CD8-positive, alpha-beta T cell (primary cell): ENCODE measurements at places on chromosomes 7 and 10.

DNA sequence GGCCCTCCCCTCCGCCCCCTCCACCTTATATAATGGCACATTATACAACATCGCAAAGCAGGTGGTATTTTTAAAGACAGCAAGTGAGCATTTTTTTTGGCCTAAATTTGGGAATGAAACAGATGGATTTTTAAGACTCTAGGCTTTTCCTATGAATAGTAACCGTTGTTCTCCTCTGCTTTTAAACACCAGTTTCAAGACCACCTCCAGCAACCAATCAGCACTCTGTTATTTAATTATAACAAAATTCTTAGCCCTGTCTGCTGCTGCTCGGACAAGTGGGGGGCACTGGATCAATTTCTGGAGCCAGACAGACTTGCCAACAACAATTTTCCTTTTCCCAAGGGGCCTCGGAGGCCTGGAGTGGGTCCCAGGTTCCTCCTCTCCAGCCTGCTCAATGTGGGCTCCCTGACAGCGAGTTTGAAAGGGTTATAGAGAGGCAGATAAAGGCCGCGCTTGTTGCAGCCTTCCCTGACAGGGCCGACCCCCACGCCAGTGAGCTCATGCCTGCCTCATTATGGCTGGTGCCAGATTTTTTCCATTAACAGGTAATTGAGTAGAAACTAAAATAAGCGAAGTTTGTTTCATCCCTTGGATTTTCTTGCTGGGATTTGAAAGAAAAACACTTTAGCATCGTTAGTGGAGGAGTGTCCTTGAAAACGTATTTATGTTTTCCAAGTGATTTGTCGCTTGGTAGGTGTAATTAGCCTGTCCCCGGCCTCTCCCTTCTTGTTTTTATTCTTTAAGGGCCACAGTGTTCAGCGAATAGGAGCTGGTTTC is 227.3 kb downstream of the TCF7L2 start:
- DNase-seq: no peak

DNA sequence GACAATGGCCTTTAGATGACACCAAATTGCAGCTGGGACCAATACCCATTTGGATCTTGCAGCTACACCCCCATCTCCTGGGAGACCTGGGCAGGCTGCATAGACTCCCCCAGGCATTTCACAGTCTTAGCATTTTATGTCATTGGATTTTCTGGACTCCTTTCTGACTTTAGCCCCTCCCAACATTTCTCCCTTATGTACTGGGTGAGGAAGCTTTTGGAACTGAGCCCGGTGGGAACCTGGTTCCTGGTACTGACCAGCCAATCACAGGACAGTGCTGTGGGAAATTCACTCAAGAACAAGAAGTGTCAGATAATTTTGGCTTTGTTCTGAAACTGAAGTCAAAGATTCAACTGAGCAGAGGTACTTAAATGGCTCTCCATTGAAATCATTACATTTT is 177.7 kb downstream of the ACTR3B start:
- no peak for DNase-seq

- DNase-seq: no peak
Measured at GRCh38 chr10:70996549-70996948, 108.2 kb upstream of the PCBD1 start.

GRCh38 chr10:33859319-33860022 is 525.0 kb upstream of the NRP1 start:
- no peak for DNase-seq

DNA sequence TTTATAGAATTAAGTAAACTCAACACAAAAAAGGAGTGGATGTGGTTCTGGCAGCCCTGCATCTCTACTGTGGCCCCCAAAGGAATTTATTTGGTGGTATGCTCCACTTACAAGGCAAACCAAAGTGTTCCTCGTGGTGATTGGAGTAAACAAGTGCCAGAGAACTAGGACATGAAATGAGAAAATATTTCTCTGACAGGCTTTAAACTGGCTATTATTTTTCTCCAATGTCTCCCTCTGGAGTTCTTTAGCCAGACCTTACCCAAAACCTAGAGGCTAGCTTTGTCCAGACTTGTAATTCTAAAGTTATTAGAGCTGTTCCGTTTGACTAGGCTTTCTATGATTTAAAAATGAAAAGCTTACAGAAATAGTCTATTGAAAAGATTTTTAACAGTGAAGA is 990.1 kb downstream of the CNTNAP2 start:
- no peak for DNase-seq

- peak; percentile 47 for DNase-seq
Measured at GRCh38 chr10:86291616-86292340, 74.8 kb downstream of the GRID1 start.

DNA sequence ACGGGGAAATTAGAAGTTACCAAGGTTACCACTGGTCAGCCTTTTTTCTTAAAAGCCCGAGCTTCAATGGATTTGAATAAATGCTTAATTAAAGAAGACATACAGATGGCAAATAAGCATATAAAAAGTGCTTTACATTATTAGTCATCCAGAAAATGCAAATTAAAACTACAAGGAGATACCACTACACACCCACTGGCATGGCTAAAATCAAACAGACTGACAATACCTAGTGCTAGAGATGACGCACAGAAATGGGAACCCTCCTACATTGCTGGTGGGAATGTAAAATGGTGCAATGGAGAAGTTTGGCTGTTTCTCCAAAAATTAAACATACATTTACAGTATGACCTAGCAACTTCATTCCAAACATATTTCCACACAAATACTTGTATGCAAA is 38.3 kb upstream of the CREB5 start:
- no peak for DNase-seq

DNA sequence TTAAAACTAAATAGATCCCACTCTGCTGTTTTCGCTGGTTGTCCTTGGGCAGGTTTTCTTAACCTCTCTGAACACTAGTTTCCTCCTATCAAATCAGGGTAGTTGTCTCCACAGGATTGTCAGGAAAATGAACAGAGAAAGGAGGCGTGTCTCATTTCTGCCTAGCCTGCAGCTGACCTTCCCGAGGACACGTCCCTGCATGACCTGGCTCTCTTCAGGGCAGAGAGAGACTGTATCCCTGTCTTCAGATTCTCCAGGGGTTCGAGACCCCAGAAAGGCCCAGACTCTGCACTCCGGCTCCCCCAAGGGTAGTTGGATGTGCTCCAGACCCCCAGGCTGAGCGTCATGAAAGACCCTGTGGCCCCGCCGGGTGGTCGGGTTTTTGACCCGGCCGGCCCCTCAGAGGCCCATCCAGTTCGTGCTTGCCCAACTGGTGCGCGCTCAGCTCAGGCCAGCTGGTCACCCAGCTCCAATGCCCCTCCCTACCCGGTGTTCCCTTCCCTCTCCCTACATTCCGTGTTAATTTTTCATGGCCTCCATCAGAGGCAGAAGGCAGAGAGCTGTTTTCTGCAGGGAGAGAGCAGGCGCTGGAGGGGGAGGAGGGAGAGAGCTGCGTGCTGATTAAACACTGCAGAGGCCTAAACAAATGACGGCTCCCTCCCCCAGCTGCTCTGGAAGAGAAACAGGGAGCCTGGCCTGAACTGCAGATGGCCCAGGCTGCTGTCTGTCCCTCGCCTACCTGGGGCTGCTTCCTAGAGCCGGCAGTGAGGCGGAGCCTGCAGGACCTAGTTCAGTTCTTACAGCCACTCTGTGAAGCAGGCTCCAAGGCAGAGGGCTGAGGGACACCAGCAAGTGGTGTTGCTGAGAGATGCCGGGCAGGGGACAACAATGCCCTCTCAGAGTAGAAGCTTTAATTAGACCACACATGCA is 86.2 kb upstream of the PPIF start:
- no peak for DNase-seq

- DNase-seq: no peak
Measured at GRCh38 chr7:47354831-47355541, 226.9 kb downstream of the TNS3 start.

DNA sequence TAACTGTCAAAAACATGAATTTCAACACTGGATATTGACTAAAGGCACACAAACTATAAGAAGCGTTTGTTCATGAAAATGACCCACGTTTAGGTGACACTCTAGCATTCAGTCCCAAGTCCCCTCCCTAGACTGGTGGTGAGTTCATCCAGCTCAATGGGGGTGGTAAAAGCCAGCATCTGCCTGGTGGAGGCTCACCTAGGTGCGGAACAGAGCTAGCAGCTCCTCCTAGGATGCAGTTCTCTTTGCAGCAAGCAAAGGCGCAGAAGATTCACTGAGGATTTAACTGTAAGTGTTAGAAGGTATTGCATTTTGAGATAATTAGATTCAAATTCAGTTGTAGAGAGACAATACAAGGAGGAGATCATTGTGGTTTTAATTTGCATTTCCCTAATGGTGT is 87.6 kb downstream of the VSTM2A start:
- DNase-seq: no peak

GRCh38 chr10:68900427-68901104 is 549 bp upstream of the DDX50 start:
- DNase-seq: no peak

- no peak for DNase-seq
Measured at GRCh38 chr7:136741941-136742340, 126.5 kb upstream of the CHRM2 start.

- DNase-seq: no peak
Measured at GRCh38 chr10:64023926-64024470, 502.8 kb downstream of the REEP3 start.

DNA sequence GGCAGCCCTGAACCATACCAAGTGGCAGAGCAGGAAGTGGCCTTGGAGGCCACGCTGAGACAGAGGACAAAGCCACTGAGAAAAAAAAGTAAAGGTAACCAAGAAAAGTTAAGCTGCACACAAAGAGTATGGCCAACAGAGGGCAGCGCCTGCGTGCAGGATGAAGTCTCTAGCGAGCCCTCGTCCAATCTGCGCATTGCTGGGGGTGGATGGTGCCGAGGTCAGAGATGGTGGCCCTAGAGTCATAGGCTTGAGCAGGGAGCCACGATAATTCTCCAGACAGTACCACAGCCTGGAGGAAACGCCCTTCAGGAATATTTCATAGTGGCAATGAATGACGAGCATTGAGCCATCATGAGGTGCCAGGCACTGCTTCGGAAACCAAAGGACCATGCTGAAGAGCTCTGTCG is 9.7 kb downstream of the ATP6V0E2 start:
- peak; percentile 72 for DNase-seq

DNA sequence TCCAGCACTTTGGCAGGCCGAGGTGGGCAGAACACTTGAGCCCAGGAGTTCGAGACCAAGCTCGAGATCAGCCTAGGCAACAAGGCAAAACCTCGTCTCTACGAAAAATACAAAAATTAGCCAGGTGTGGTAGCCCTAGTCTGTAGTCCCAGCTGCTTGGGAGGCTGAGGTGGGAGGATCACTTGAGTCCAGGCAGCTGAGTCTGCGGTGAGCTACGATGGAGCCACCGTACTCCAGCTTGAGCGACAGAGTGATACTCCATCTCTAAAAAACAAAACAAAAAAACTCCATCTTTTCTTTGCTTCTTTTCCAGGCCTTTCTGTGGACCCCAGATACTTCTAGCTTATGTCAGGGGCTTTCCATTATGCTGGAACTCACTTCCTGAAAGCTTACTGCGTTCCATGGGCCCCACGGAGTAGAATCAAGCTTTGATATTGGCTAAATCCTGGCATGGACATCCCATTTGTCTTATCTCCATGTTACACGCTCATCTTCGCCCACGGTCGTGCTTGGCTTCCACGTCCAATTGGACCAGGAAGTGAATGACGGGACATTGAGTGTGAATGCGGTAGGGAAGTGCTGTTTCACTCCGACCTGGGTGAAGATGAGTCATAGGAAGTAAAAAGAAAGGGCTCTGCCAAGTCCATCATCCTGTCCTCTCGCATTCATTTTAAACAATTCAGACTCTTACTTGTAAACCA is 45.7 kb downstream of the FAM171A1 start:
- DNase-seq: no peak

DNA sequence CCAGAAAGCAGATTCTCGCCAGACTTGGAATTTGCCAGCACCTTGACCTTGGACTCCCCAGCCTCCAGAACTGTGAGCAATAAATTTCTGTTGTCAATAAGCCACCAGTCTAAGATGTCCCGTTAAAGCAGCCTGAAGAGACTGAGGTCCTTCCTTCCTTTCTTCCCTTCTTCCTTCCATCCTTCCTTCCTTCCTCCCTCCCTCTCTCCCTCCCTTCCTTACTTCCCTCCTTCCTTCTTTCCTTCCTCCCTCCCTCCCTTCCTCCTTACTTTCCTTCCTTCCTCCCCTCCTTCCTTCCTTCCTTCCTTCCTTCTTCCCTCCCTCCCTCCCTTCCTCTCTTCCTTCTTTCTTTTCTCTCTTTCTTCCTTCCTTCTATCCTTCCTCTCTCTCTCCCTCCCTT is 66.4 kb downstream of the NPTX2 start:
- DNase-seq: no peak

DNA sequence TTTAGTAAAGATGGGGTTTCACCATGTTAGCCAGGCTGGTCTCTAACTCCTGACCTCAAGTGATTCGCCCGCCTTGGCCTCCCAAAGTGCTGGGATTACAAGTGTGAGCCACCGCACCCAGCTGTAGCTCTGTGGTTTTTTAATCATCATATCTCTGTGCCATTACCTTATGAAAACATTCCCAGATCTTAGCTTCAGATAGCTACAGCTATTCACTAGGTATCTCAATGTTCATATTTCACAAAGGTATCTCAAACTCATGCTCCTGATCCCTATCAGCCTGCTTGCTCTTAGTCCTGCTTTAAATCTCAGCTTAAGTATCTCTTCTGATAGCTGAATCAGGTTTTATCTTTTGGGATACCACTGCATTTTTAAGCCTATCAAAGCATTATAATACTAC is 74.8 kb downstream of the CDK13 start:
- no peak for DNase-seq

GRCh38 chr7:47651355-47652317 is 69.7 kb upstream of the TNS3 start:
- no peak for DNase-seq

DNA sequence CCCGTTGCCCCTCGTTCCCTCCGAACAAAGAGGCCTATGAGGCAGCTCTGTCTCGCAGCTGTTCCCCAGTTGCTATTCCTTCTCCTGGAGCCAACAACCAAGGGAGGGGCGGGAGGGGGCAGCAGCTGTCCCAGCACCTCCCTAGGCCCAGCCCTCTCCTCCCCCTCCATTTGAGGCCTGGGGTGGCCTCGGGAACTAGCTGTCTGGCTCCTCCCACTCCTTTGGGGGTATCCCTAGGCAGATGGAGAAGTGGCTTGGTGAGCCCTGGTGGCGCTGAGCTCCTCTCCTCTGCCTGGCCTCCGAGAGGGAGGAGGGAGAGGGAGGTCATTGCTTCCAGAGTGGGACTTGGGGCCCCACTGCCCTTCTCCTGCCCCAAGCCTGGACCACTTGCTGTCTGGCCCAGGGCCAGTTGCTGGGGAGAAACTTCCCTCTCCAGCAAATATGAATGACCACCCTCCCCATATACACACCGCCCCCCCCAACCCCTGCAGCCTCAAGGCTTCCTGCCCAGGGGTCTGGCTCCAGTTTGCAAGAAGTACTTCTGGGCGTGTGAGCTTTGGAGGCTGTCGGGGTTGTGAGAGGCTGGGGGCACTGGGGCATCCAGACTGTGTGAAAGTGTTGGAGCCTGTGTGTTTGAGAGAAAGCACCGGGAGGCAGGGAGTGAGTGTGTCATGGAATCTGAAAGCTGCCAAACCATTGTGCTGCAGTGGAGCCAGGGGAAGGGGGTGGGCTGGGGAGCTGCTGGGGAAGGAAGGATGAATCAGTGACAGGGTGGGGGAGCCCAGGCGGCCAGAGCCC is 3.1 kb downstream of the FLNC start:
- no peak for DNase-seq

GRCh38 chr7:137172105-137172590 is 171.4 kb downstream of the PTN start:
- no peak for DNase-seq

GRCh38 chr7:155173905-155174304 is 103.8 kb downstream of the HTR5A start:
- no peak for DNase-seq

GRCh38 chr7:140404565-140405065 is 757 bp downstream of the RAB19 start:
- DNase-seq: no peak

- peak; percentile 82 for DNase-seq
Measured at GRCh38 chr10:6300106-6300783, 97.5 kb downstream of the PFKFB3 start.
